ENCODE measurements at places on chromosomes 7 and 10.

DNA sequence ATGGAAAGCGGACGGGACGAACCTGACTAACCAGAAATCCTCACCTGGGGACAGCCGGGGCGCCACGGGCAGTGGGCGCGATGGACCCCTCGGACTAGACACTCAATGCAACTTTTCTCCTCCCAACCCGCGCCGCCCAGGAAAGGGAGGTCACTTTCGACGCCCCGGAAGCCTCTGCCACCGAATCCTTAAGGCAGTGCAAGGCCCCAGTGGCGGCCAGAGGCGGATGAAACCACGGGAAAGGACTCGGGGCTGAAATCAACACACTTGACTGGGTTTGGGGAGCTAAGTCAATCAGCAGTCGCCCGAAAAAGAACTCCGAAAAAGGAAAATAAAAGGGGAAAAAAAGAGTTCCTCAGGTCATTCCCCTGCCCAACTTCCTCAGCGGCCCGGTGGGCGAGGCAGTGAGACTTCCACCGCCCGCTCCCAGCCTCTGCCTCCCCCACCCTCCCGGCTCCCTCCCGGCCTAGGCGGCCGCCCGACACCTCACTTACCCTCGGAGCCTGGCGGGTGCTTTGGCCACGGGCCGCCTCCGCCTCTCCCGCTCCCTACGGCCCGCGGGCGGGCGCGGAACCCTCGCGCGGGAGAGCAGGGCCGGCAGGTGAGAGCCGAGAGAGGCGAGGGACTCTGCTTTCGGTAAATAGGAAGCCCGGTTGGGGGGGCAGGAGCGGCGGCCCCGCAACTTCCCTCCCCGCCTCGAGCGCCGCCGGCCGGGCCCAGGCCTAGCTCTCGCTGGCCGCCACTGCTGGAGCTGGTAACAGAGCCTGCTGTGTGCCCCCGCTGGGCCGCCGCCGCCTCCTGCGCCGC lies 518 bp downstream of the WAPL start:
- DNase-seq = peak; percentile 55

DNA sequence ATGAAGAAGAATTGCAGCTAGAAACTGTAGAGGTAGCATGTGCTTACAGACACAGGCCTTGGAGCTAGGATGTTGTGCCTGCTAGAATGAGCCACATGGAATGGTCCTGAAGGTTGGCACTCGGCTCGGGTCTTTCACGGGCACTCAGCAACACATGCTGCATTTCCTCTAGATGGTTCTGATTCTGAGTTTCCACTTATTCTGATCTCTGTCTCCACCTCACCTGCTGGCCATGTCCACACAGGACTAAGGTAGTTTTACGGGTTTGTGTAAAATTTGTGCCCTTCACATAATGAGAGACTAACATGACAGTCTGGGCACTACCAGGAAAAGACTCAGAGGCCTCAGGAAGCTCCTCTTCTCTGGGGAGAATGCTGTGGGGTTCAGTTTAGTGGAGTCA lies 444.8 kb upstream of the MKI67 start:
- no peak for DNase-seq

DNA sequence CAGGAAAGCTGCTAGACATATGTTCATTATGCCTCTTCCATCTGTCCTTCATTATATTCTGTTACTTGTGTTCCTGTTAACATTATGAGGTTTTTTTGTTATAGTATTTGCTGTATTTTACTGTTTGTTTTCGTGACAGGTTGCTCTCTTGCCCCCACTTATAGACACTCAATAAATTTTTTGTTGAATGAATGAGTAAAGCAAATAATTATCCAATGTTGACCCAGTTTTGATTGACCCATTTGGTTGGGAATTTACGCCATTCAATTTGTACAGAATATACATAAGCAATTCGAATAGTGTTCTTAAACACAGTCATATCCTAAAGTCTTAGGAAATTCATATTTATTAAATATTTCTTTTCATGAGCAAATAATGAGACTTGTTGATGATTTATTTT lies 11.8 kb downstream of the CCSER2 start:
- no peak for DNase-seq

DNA sequence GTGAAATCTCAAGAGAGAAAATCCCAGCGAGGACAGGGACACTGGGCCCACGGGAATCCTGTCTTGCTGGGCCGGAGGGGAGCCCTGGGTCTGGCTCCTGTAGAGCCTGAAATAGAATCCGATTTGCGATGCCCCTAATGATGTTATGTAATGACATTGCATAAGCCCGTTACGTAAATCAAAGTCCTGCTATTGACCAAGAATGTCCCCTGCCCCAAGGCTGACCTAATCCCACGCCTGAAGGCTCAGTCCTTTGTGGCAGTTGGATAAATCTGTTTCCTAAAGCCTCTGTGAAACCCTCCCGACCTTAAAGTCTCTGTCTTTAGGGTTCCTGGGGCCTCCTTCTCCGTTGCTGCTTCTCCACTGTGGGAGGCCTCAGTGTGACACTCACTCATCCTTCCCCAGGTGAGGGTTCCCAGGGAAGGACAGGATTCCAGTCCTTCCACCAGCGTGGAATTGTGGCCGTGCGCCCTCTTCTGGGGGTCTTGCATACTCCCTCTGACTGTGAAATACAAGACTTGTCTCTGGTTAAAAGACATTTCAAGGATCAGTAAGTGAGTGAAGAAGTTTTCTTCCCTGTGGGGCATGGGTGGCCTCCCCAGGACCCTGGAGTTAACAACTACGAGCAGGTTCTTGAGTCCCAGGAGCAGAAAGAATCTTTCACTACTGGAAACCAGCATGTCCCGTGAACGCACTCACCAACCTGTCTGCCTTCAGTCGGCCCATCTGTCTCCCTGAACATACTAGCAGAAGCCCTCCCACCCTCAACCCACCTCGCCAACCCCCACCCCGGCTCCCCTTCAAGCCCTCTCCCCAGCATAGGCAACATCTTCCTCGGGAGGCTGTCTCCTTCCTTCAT lies 19.8 kb downstream of the ZNF467 start:
- DNase-seq = peak; percentile 72

GRCh38 chr10:72132854-72133253 lies 44.5 kb upstream of the SPOCK2 start:
- no peak for DNase-seq

DNA sequence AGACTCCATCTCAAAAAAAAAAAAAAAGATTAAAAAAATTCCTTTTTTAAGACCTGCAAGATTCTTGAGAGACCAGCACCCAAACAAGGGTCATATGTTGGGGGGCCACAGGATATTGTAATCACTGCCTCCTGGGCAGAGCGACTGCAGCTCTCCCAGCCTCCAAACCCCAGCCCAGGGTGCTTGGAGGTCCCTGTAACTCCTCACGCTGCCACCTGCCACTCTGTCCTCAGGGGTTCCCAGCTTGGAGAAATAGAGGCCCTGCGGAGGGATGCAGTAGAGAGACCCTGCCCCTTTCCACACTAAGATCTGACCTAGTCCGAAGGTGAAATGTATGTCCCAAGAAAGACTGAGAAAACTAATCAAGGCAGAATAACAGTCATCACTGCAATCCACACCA lies 343.7 kb downstream of the GRID1 start:
- DNase-seq = no peak

GRCh38 chr7:55065079-55065478 lies 46.3 kb downstream of the EGFR start:
- DNase-seq = no peak

- DNase-seq = peak; percentile 78
Measured at GRCh38 chr7:92691578-92691977, 101.4 kb upstream of the FAM133B start.

GRCh38 chr10:47024046-47024322 lies 112.8 kb downstream of the PTPN20 start:
- no peak for DNase-seq

DNA sequence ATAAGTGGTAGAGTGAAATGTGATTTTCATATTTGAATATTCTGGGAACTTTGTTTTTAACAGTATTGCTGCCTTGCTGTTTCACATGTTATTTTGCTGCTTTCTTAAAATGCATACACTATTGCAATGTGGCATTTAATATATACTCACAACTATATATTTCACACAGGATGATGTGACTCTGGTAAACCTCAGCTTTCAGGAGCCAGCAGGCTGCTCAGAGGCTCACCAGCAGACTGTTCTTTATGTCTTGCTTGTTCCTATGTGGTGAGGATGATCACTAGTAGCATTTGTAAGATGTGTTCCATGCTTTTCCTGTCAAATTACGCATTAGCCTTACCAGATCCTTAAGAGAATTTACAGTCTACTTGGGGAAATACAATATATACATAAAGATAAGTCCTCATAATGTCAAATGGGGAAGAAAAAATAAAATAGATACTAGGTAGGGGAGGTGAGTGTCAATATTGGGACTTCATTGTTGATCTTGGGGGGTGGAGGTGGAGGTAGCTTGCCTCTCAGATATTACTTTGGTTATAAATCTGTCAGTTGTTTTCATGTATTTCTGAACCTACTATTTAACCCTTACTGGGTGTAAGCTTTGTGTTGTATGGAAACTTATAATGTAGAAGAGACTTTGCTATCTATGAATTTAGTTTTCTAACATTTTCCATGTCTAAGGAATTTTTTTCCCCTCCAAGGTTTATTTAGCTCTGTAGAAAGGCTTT lies 8.4 kb downstream of the GNAI1 start:
- no peak for DNase-seq

DNA sequence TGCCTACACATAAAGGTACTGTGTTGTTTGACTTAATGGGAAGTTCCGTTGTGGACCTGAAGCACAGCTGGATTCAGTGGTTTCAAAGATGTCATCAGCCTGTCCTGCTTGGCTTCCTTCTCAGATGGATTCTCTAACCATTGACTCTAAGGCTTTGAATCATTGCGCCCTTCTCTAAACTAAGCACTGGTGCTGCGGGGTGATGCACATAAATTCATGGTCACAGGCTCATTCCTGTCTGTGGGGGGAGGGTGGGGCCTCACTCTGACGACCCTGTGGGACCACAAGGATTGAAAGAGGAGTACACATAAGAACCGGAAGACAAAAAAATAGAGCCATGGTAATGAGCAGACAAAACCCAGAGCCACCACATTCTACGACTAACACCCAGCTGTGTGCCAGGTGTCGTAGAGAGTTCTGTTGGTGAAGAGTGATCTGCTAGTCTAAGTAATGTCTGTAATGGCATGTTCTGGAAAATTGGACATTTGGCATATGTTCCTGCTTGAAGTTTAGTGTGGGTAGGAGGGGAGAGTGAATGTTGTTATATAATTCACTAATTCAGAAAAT lies 97.3 kb upstream of the YAE1 start:
- no peak for DNase-seq

GRCh38 chr10:46223064-46223480 lies 63.7 kb upstream of the ANTXRL start:
- DNase-seq = no peak

GRCh38 chr10:29420744-29421143 lies 131.9 kb downstream of the LYZL1 start:
- no peak for DNase-seq

DNA sequence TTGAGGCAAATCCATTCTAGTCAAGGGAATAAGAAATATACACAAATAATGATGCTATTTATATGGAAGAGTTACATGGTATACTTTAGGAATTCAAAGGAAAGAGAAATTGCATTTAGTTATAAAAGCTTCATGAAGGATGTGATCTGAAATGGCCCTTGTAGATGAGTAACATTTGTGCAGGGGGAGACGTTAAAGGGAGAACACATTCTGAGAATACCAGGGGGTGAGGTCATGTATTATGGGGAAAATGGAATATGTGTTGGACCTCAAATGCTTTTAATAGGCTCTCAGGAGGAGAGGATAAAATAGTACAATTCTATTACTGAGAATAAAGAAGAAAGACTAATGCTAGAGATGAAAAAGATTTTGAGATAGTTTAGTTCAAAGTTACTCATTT lies 122.5 kb upstream of the NOBOX start:
- no peak for DNase-seq

- no peak for DNase-seq
Measured at GRCh38 chr10:78980815-78981214, 88.0 kb upstream of the ZMIZ1 start.

Measured in cardiac muscle cell (in vitro differentiated cells and primary cell).